ENCODE measurements at places on chromosomes 2 and 18.

- no peak for DNase-seq
Observed at GRCh38 chr2:42663828-42664227, 95.4 kb downstream of the MTA3 start.

DNA sequence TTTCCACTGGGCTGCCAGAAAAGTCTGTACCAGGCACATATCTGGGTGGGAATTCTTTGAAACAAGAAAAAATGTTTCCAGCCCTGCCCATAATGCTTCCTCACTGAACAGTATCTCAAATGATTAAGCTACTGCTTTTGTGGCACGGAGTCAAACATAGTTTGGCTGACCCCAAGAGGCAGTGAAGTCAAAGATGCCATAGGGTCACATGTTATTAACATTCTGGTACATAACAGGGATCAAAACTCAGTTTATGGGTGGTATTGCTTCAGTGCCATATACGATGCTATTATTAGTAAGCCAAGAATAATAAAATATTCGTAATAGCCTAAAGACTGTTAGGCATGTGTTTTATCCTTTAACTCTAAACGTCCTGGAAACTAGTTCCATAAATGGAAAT, 112.4 kb downstream of the FEZ2 start:
- DNase-seq, result no peak

DNA sequence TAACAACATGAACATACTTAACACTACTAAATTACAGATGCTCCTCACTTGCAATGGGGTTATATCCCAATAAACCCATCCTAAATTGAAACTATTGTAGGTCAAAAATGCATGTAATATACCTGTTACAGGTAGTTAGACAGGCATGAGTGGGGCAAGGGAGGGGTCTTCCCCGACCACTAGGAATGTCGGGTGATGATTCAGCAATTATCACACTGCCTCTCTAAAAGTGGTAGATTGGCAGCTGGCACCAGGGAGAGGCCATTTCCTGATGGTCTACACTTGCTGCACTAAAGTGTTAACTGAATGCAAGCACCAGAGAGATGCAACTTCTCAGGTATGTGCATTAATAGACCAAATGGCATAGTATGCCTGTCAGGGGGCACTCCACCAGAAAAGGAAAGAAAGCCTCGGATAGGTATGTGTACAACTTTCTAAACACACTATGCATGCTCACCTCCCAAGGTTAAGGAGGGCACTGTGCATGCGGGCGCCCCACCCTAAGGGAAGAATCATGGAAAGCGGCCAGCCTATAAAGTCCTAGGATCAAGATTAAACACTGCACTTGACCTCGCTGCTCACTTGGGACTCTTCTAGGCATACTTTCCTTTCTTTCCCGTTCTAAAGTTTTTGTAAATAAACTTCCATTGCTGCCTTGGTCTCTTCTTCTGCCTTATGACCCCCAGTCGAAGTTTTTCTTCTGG, 35.6 kb downstream of the PIGN start:
- no peak for DNase-seq

- DNase-seq, result no peak
Observed at GRCh38 chr2:223442847-223443246, 159.3 kb downstream of the SCG2 start.

DNA sequence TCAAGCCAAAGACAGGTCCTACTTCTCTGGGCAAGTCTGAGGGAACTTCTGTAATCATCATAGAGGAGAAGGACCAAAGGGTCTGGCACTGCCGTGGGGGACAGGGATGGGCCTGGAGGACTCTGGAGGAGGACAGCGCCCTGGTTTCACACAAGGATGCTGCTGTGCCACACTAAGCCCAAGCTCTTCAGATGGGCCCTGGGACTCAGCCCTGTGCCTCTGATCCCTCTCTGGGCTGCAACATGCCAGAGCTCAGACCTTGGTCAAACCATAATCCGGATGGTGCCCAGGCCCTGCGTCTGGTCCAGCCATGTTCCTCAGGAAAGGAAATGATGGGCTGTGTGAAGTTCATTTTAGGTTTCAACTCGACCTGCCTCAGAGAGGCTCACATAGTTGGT, 222.0 kb upstream of the COPS8 start:
- DNase-seq, result no peak

GRCh38 chr2:168538133-168538532, 82.1 kb downstream of the CERS6 start:
- DNase-seq, result no peak

GRCh38 chr18:48693625-48694262, 154.9 kb downstream of the CTIF start:
- no peak for DNase-seq

GRCh38 chr2:130245976-130246375, 47.7 kb upstream of the TUBA3E start:
- no peak for DNase-seq

DNA sequence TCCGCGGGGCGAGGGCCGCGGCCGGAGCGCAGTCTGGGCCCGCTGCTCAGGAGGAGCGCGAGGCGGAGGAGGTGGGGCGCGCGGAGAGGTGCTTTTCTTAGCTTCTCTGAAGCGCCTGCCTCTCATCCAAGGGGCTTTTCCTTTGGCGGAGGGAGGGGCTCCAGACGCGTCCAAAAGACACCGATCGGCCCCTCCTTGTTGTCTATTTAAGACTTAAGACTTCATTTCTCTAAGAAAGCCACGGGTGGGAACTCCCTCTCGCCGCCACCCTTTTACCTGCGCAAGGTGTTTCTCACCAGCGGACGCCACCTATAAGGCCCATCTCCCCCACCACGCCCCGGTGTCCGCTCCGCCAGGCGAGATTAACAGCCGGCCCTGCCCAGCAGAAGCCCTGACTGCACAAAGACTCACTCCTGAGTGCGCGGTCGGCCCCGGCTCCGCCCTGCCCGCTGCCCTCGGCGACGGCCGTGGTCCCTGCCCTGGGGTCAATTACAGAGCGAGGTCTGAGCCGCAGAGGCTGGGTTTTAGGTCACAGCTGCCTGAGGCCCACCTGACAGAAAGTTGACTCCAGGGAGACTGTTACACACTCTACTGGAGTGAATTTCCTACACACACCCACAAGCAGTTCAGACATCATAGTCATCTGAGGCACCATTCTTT, at the start of gene DSC2:
DSC2 (minus strand) TSS at position 397 of the 660 bp plus-strand sequence. CDS start 450 bp downstream, outside the sequence.
- DNase-seq, result no peak

DNA sequence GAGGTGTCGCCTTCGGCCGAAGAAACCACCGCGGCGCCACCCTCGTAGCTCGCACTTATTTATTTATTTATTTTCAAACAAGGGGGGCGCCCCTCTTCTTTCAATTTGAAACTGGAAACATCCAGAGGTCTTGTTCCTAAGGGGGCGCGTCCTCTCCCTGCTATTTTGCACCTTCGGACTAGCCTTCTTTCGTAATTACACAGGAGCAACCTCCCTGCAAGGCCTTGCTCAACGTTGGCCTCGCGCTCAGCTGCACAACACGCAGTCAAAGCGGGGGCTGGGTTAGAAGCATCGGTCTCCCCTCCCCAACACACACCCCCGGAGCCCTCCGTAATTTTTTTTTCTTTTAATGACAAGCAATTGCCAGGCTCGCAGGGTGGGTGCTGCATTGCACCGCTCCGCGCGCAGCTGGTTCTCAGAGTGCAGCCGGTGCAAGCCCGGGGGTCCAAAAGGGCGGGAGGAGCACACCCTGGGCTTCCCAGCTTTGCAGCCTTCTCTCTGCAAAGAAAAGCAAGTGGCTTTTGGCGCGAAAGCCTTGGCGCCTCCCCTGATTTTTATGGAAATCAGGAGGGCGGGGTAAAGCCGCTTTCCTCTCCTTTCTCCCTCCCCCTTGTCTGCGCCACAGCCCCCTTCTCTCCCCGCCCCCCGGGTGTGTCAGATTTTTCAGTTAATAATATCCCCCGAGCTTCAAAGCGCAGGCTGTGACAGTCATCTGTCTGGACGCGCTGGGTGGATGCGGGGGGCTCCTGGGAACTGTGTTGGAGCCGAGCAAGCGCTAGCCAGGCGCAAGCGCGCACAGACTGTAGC, at the start of gene MYCN:
MYCN (plus strand) TSS at position 697 of the 807 bp plus-strand sequence. CDS start 1,515 bp downstream, outside the sequence.
- peak; percentile 73 for DNase-seq

DNA sequence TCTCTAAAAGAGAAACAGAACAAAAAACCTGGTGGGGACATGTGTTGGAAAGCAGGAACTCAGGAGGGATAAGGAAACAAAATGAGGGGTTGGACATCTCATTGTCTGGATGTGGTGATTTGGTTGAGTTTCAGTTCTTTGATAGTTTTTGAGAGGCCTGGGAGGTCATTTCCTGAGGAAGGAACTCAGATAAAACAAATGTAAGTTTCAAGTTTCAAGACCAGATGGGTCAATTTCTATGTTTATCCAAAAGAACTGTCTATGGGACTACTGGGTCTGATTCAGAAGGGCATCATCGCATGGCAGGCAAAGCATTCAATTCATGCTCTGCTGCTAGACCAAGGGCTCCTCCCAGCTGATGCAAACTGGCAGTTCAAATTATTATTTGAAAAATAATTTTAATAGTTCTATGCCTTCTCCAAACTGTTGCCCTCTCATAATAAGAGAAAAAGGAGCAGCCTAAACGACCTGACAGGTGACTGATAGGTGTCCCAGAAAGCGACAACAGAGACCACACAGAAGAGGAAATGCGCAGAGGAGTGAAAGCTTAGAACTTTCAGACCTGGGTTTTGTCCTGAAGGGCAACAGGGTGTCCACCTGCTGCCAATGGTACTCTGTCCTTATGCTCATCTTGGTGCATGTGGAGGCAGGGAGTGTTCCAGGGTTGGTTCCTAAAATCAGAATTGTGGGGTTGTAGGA, 39.3 kb upstream of the SH3RF3 start:
- no peak for DNase-seq

GRCh38 chr2:47535996-47536395, 133.0 kb downstream of the MSH2 start:
- DNase-seq, result no peak

- DNase-seq, result peak; percentile 68
Observed at GRCh38 chr2:121197369-121198091, 87.5 kb downstream of the TFCP2L1 start.

DNA sequence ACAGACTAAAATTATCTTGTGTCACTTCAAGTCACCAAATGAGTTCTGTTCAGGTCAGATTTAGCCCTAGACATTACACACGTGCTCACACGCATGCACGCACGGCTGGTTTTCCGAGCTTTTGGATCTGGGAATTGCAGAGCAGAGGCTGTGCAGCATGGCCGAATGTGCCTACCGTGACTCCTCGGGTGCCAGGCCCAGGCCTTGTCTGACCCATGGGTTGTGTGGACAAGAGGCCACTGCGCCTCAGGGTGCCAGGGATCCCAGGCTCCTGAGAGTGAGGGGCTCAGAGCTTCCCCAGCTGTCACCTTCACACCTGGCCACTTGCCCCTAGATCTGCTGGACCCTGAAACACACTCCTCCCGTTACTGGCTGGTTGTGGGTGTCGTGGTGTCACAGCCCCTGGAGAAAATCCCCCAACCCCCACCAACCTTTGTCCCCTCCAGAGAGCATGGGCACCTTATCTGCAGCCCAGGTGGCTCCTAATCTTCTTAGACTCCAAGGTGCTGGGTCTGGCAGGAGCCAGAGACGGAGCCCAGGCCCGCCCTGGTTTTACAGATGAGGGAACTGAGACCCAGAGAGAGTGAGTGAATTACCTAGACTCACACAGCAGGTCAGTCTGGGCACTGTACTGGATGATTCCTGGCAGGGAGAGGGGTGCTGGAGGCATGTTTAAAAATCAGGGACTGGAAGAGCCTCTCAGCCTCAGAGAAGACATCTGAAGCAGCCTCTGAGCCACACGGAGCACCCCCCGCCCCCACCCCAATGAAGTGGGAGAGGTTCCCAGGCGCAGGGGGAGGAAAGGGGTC, 56.8 kb downstream of the ATOH8 start:
- no peak for DNase-seq

- DNase-seq, result peak; percentile 85
Observed at GRCh38 chr2:233387667-233388528, 33.6 kb downstream of the DGKD start.

- DNase-seq, result no peak
Observed at GRCh38 chr2:5449867-5450266, 242.3 kb upstream of the SOX11 start.

DNA sequence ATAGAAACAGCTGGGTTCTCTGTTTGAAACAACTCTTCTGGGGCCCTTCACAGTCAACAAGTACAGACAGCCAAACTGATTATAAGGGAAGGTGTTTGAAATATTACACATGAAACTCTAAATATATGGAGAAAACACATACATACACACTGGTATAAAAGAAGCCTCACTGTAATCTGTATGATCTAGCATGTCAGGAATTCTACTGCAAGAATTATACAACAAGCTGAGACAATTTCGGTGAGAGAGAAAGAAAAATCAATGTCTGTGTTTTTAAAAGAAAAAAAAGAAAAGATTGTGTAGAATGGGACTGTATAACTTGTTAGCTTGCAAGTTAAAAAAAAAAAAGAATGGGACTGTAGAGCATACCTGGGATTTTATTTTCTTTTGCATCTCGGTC, 26.3 kb downstream of the IRS1 start:
- no peak for DNase-seq

- DNase-seq, result no peak
Observed at GRCh38 chr2:128714285-128714684, 395.6 kb upstream of the HS6ST1 start.

DNA sequence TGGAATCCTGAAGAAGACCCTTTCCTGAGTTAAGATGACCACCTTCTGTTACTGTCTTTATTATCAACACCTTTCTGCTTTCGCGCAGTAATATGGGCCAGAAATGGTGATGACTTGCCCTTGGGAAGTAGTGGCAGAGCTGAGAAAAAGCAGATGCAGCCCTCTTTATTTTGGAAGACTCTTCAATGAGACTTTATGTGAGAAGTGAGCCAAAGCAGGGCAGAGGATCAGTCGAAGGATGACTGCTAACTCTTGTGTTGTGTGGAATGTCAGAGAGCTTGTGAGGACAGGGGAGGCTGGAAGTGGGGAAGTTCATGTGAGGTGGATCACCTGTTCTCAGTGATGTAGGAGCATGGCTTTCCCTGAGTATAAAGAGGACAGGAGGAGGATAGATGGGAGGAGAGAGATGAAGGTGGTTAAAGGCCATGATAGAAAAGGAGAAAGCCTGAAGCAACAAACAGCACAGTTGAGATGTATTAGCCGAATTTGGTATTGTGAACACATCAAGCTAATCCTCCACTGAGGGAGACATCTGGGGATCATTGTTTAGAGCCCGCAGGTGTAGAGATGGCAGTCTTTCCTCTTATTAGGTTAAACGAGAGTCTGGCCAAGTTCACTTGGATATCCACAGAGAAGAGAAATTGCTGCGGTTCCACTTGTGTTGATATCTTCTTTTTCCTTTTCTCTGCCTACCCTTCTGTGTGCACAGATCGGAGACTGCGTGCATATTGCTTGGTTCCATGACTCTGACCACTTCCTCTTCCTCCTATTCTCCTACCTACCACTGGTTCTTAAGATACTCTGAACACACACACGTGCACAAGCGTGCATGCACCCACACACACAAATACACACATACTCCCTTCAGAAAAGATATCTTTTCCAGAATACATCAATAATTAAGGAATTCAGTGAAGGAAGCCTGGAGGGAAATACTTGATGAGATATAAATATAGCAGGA, 67.4 kb downstream of the SLC9A2 start:
- DNase-seq, result no peak

All from nucleus accumbens (tissue), 56 donors.